Right lung (tissue), 10 donors: ENCODE measurements at places on chromosomes 2 and 18. TPM values are rescaled to one million over a fixed set of nuclear protein-coding genes. Genes with fewer than 3 reads are reported as not detected.

DNA sequence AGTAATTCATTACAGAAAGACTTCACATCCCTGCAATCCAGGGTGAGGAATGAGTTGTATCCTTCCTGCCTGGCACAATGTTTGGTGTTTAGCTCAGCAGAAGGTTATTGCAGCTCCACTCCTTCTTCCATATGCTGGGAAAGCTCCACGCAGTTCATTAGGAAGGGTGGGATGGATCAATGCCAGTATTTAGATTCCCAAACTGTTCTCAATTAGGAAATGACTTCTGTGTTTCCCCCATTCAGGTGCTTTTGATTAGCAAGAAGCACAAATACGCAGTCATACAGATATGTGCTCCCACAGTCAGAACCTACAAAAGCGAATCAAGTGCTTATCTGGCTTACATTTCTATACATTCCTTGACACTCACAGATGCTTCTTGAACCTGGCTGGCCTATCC is 340.6 kb downstream of the NYAP2 start:
- no peak for DNase-seq

DNA sequence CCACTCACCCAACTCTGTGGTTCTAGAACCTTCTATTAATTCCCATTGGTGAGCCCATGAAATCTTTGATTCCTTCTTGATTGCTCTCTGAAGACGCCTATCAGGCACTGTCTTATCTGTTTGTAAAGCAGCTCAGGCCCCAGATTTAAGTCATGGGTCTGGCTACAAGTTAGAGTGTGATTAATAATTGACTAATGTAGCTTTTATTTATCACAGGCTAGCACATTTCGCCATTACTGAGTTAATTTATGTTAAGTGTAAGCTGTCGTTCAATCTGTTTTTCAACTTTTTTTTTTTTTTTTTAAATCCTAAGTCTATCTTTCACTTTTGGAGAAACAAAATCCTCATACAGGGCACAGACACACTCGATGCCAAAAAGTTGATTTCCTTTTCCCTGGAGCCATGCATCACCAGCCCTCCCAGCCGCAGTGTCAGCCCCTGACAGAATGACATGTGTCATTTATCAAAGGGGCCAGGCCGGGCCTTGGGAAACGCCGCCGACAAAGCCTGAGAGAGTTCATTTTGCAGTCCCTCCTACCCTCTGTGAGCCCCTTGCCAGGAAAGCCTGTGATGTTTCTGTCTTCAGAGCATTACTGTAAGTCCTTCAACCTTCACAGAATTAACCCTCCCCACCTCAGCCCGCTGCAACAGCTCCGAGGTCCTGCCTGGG is 15.8 kb downstream of the TSHZ1 start:
- no peak for DNase-seq

DNA sequence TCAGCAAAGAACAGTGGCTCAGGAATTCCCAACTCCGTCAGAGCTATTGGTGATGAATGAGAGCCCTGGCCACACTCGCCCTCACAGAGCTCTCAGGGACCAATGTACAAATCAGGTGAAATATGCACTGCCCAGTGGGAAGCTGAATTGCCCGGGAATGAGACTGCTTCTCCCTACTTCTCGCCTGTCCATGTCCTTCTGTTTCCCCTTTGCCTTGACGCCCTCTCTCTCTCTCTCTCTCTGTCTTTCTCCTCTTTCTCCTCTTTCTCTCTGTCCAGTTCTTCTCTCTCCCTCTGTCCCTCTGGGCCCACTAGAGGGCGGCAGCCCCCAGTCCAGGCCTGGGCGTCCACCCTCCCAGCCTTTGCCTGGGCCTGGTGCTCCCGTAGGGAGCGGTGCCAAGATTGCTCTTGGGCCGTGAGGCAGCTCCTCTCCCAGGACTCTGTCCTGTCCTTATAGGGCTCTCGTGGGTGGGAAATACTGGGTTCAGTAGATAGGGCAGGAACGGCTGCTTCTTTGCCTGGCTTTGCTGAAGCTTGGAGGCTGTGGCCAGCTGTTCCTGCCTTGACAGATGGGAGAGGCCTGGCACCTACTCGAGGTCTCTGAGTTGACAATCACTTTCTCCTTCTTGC is 28.4 kb upstream of the PUM2 start:
- peak; percentile 89 for DNase-seq

- no peak for DNase-seq
Measured at GRCh38 chr2:55489467-55490062, 30.0 kb upstream of the CFAP36 start.

DNA sequence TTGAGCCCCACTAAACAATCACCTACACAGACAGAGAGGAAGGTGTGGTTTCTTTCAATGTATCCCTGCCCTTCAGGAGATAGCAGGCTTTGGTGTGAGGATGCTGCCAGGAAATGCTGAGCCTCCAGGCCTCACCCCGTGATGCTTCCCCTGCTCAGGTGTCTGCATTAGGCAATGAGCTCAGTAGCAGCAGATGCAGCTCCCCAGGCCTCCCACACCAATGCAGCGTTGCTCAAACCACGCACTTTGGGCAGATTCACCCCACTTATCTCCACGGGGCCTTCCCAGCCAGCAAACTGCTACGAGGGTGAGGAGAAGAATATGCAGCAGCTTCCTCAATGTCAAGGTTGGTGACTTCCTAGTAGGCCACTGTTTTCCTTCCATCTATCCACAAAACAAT is 229.3 kb upstream of the PXDN start:
- no peak for DNase-seq

GRCh38 chr2:27494284-27494943 is 586 bp downstream of the FNDC4 start:
- no peak for DNase-seq

DNA sequence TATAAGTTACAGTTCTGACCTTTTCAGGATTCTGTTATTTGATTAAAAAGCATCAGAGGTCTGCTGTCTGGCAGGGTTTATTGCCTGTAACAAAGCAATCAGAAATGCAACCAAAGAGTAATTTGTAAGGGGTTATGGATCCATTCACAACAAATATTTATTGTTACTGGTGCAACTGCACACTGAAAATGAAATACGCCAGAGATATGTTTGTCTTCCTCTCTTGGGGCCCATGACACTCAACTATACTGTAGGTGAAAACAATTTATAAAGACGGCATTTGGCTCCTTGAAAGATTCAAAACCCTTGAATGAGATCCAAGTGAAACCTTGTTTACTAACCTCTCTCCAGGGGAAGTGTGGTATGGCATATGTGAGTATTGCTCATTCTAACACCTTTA is 452.2 kb downstream of the MBD2 start:
- no peak for DNase-seq

DNA sequence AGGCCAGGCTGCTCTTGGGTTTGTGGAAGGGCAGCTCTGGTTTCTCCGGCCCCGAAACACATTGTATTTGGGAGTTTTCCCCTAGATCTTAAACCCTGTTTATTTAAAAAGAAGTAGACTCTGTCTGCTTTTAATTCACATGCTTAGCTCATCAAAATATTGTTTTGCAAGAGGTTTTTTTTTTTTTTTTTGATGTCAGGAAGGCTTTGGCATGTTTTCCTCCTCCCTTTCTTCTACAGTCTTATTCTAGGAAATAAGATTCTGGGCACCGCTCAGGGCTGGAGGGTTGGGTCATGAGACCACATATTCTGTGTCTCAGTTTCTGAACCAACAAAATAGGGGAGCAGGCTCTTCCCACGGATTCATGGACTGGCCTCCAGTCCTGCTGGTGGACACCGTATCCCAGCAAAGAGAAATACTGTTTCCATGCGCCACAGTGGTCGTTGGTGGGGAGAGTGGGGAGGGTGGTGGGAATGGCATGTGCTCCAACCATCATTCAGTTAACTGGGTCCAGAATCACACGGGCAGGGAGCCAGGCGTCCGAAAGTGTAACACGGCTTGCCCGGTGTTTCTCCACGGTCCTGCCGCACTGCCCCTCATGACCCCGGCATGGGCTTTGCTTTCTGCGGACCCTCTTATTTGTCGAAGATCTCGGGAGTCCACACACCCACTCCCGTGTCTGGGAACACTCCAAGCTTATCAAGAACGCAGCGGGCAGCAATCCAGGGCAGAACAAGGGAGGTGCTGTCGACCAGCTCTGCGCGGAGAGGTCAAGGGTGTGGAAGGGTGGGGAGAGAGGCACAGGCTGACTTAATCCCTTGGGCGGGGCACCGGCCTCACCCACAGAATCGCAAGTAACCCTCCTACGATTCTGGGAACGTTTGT is 176.7 kb downstream of the GLI2 start:
- DNase-seq = no peak

GRCh38 chr2:44056947-44057346 is 61.2 kb upstream of the LRPPRC start:
- no peak for DNase-seq

GRCh38 chr2:208584378-208584985 is 177.9 kb downstream of the PTH2R start:
- DNase-seq = no peak

DNA sequence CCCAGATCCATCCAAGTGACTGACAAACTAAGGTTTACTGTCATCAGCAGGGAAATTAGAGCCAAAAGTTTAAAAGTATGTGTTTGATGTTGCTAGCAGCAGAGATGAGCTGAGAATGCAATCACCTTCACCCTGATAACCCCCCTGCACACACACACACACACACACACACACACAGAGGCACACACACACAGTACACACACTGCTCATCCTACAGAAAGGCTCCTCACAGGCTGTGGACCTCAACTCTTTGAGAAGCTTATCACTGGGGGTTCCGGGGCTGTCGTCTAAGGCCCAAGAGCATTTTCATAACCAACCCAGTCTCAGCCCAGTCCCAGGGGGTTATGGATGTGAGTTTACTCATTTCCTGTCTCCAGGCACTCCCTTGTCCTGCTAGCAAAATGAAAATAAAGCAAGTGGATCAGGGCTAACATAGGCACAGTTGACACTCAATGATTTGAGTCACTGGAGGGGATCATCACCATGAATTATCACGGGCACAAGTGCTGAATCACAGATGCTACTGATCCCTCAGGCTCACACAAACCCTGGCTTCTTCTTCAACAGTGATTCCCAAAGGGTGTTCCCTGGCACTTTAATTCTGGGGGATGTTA is 76.6 kb downstream of the ALK start:
- DNase-seq = no peak

DNA sequence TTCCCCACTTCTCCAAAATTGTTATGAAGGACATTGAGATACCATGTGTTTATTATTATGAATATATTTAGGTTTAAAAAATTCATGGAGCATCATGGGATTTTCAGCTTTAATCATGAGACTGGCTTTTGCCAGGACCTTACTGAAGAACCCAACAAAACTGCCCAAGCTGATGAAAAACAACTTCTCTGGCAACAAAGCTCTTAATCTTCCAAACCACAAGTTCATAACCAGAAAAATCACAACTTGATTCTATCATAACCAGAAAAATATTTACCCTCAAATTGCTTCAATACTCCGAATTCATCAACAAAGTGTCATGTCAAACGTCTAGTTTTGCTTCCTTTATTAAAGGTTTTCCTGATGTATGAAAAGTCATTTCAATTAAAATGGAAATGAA is 971.8 kb upstream of the ACVR2A start:
- DNase-seq = no peak

DNA sequence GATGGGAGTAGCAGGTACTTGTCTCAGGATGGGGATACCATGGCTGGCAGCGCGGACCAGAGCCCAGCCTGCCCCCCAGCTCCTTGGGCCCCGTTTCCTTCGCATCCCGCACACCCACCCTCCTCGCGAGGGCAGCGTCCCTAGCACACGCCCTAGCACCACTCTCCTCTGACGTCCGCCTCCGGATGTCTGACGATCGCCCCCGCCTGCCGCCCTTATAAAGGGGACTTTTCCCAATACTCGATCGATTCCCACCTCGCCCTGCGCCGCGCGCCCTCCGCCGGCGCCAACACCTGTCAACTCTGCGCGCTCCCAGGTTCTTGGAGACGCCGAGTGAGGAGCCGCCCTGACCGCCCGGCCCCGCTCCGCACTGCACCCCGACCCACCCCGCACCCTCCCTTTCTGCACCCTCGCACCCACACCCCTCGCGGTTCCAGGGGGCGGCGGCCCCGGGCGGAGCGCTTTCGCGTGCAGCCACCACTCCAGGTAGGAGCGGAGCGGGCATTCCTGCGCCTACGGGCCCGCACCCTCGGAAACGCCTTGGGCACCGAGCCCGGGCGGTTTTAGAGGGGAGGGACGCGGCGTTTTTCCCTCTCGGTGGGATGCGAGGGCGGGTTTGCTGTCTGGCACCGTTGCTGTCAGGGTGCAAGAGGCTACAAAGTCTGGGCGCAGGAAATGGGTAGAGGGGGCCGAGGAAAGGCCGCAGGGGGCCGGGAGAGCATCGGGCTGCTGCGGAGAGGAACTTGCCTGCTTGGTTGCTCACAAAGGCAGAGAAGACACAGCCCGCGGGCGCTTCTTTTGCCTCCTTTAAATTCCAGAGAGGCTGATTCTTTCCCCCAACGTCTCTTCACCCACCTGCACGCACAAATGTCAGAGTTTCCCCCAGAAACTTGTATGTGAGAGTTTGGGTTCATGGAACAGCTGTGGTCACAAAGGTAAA is at the start of gene SLC5A7:
Gene SLC5A7 (plus strand): TSS at position 247 of the 940 bp plus-strand sequence. CDS start 1,632 bp downstream, outside the sequence.
- DNase-seq = no peak

- peak; percentile 79 for DNase-seq
Measured at GRCh38 chr2:10434886-10435819, 13.0 kb downstream of the ODC1 start.

DNA sequence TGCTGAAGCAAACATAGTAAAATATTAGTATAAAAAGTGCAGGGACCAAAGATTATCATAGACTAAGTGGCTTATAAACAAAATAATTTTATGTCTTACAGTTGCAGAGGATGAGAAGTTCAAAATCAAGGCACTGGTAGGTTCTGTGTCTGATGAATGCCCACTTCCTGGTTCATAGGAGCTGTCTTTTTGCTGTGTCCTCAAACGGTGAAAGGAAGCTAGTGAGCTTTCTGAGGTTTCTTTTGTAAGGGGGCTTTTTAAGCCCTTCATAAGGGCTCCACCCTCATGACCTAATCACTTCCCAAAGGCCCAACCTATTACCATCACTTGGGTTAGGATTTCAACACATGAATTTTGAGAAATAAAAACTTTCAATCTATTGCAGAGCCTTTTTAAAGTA is 946.7 kb upstream of the ACVR2A start:
- no peak for DNase-seq

GRCh38 chr2:70982971-70983370 is 4.5 kb downstream of the ANKRD53 start:
- no peak for DNase-seq

GRCh38 chr18:5942591-5942990 is 47.3 kb upstream of the TMEM200C start:
- no peak for DNase-seq

- DNase-seq = no peak
Measured at GRCh38 chr2:150147889-150148683, 339.4 kb downstream of the RND3 start.

- no peak for DNase-seq
Measured at GRCh38 chr2:240993446-240994170, 4.8 kb upstream of the SNED1 start.

TDRD15 gene
- not detected for polyA plus RNA-seq

STRN gene
- polyA plus RNA-seq = 28.8 TPM

LYPD6B gene
- 29.0 TPM for polyA plus RNA-seq

TNFAIP6 gene
- polyA plus RNA-seq = 3.0 TPM

PLGLB1 gene
- 15.2 TPM for polyA plus RNA-seq

EFHD1 gene
- polyA plus RNA-seq = 4.9 TPM

REG3A gene
- polyA plus RNA-seq = not detected

IL36B gene
- polyA plus RNA-seq = not detected

POTEJ gene
- polyA plus RNA-seq = 0.11 TPM

TIGD1 gene
- 13.2 TPM for polyA plus RNA-seq

PIK3C3 gene
- 77.2 TPM for polyA plus RNA-seq

MITD1 gene
- polyA plus RNA-seq = 47.0 TPM

CCDC141 gene
- polyA plus RNA-seq = 3.4 TPM

MZT2B gene
- polyA plus RNA-seq = 103 TPM

TRIB2 gene
- polyA plus RNA-seq = 77.2 TPM

EML6 gene
- 2.0 TPM for polyA plus RNA-seq

CLEC4F gene
- 0.07 TPM for polyA plus RNA-seq
